ENCODE measurements at places on chromosomes 7 and 10. TPM values are rescaled to one million over a fixed set of nuclear protein-coding genes. Genes with fewer than 3 reads are reported as not detected.

DNA sequence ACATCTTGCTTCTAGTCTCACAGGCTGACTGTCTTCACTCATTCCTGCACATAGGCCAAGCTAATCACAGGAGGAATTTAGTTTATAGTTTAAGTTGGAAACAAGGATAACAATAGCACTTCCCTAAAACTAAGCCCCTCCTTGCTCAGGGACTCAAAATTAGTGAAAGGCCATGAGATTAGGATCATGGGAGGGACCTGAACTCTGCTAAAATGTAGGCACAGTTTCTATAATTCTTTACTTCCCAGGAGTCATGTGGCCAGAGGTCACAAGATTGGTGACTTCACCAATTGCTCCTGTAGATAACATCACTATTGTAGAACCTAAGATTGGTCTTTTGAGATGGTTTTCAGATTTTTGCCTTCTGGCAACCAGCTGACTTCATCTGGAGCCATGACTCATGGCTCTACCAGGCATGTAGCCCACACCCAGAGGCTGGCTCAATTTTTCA lies 14.8 kb upstream of the UPP1 start:
- no peaks in the 10 kb centered on the region for H3K4me1 ChIP-seq
- no peak overlapping the region for H3K27ac ChIP-seq
- H3K36me3 ChIP-seq: no peaks in the 10 kb centered on the region
- no peak for DNase-seq
- no peaks in the 10 kb centered on the region for H3K27me3 ChIP-seq
- H3K4me3 ChIP-seq: no peak overlapping the region

DNA sequence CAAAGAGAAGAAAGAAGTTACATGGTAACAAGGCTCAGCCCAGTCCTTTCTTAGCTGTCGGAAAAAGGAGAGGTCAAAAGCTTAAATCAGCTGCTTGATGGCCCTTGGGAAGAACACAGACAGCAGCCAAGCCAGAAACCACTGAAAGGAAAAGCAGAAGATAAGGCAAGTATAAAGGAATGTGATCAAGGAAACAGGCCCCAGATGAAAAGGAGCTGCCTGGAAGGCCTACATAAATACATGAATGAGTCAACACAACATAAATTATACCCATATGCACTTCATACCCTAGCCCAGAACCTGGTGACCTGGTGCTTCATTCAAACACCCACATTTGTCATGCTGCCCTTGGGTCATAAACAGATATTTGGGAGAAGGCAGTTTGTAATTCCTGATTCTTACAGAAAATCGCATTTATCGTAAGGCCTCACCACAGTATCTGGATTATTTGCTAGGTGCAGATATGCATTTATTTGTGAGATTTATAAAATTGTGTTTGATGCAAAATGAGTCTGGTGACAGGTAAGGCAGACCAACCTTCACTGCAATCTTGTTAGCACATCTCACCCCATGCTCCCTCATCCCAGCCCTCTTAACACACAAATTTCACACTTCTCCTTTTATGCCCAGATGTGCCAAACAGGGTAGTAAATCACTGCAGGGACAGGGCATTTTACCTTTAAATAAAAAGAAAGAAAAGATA lies 94.9 kb upstream of the KCNIP2 start:
- H3K4me3 ChIP-seq: no peak overlapping the region
- peaks cover 8% of the 10 kb centered on the region for H3K4me1 ChIP-seq
- H3K36me3 ChIP-seq: peaks cover 4% of the 10 kb centered on the region
- no peak overlapping the region for H3K27ac ChIP-seq

- no peaks in the 10 kb centered on the region for H3K4me1 ChIP-seq
- H3K27me3 ChIP-seq: no peaks in the 10 kb centered on the region
- H3K27ac ChIP-seq: no peak overlapping the region
- no peak for DNase-seq
- H3K4me3 ChIP-seq: no peak overlapping the region
- no peaks in the 10 kb centered on the region for H3K36me3 ChIP-seq
These were observed 290.0 kb downstream of the RNLS start for GRCh38 chr10:88293073-88293472.

DNA sequence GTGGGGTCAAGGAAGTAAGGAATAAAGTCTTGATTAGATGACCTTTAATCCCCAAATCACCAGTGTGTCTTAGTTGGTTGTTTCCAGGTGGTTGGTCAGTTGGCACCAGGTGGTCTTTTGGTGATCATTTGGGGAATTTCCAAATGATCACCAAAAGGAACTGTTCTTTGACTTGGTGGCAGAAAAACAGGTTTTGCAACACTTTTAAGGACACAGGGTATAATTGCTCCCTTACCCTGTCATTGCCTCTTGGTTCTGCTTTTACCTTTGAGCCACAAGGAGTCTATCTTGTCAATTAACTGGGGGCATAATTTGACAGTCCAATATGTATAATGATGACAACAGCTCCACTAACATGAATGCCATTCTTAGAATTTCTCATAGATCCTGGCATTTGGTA lies 104.2 kb downstream of the ADK start:
- no peaks in the 10 kb centered on the region for H3K36me3 ChIP-seq
- no peaks in the 10 kb centered on the region for H3K27me3 ChIP-seq
- no peak for DNase-seq
- H3K4me1 ChIP-seq: no peaks in the 10 kb centered on the region
- no peak overlapping the region for H3K4me3 ChIP-seq

DNA sequence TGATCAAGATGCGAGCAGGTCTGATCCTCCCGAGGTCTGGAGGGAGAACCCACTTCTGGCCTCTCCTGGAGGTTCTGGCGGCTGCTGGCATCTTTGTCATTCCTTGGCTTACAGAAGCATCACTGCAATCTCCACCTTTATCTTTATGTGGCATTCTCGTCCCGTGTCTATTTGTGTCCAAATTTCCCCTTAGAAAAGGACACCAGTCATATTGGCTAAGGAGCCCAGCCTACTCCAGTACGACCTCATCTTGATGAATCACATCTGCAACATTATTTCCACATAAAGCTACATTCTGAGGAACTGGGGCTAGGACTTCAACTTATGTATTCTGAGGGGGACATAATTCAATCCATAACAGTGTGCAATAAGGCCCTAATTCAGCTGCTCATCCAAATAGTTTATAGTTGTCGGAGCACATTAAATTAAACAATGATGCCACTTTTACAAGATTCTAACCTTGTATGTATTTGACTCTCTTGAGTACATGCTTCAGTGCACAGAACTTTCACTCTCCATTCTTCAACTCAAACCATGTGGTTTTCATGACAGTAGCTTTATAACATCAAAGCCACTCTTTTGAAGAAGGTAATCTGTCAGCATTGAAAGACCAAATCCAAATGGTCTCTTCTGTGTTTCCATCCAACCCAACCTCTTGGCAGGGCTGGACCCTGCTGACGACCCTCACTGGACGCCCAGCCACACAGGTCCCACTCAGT lies 86.2 kb upstream of the DDC start:
- no peaks in the 10 kb centered on the region for H3K27me3 ChIP-seq
- H3K4me3 ChIP-seq: no peak overlapping the region
- H3K36me3 ChIP-seq: no peaks in the 10 kb centered on the region
- no peak for DNase-seq

DNA sequence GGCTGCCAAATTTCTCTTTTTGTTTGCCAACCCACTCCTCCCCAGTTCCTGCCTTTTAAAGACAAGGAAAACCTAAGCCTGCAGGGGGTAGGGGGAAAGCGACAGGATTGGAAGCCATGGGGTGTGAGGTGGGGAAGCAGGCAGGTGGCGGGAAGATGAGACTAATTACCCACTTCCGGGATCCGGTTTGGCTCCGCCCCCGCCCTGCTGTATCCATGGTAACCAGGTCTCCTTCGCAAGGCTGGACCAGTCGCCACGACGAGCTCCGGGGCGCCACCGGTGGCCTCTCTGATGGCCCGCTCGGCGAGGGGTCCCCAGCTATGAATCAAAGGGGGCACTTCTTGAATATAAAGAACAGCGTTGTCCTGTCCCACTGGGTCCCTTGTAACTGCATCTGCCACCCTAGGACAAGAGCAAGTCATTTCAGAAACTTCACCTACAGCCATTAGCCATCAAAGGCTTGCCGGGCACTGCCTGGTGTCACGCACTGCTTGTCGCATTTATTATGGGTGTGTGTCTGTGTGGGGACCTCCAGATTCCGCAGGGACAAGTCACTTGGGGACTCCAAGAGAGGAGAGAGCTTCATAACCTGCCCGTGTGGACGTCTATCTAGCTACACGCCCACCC lies 55.4 kb upstream of the LMTK2 start:
- no peak overlapping the region for H3K4me3 ChIP-seq
- H3K36me3 ChIP-seq: no peaks in the 10 kb centered on the region
- peaks cover 10% of the 10 kb centered on the region for H3K27me3 ChIP-seq
- no peak for DNase-seq

- H3K27ac ChIP-seq: peak overlapping the region; percentile 94
- no peaks in the 10 kb centered on the region for H3K36me3 ChIP-seq
- peak; percentile 84 for DNase-seq
These were observed 46.1 kb upstream of the ZMIZ1 start for GRCh38 chr10:79022565-79023230.

DNA sequence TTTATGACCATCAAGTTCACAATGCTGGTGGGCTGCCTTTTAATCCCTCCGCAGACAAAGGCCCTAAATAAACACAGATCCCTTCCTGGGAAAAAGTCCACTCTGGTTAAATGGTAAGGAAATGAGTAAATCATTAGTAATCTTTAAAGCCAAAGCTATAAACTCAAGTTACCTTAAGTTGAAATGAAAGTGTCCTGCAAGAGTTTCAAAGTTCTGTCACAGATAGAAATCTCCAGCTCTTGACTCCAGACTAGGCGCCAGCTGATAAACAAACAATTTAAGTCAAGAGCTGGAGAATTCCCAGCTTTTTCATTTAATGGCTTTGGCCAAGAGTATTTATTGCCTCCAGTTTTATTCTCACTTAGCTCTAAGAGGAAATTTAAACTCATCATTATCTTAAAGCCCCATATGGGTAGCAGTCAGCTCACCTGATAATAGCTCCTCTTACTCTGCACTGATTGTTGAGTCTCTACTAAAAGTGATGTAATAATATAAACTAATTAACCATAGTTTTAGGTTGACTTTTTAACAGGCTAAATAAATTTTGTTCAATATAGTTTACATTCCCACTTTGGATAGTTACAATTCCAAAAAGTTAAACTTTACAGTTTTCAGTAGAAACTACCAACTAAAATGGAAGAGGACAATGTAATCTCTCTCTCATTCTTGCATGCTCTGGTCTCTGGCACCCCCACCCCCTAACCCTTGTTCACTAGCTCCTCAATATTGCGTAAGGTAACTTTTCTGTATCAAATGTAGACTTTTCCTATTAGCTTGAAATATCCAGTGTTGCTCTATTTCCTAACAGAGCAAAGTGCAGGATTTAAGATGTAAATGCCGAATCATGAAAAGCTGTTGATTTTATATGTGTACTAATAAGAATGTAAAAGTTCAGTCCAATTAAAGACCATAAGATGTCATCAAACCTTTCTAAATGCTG lies 56.1 kb downstream of the HIBADH start:
- H3K27me3 ChIP-seq: no peaks in the 10 kb centered on the region
- H3K36me3 ChIP-seq: no peaks in the 10 kb centered on the region
- H3K27ac ChIP-seq: no peak overlapping the region
- no peaks in the 10 kb centered on the region for H3K4me1 ChIP-seq

DNA sequence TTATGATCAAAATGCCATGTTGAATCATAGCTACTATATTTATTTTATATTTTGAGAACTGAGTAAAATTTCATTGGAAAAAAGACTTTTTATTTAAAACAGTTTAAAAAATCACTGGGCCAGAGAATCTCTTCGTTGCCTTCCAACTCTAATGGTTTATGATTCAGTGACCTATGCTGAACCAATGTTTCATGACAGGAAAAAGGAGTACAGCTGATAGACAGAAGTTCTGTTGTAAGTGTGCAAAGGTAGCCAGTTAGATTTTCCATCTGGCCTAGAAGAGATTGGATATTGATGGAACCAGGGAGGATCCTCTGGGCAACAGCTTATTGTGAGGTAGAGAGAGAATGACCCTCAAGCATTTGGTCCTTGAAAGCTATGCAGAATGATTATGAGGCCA lies 745.8 kb downstream of the SUGCT start:
- no peak overlapping the region for H3K4me3 ChIP-seq
- no peaks in the 10 kb centered on the region for H3K36me3 ChIP-seq
- no peaks in the 10 kb centered on the region for H3K27me3 ChIP-seq
- no peak overlapping the region for H3K27ac ChIP-seq
- DNase-seq: peak; percentile 49
- no peaks in the 10 kb centered on the region for H3K4me1 ChIP-seq

DNA sequence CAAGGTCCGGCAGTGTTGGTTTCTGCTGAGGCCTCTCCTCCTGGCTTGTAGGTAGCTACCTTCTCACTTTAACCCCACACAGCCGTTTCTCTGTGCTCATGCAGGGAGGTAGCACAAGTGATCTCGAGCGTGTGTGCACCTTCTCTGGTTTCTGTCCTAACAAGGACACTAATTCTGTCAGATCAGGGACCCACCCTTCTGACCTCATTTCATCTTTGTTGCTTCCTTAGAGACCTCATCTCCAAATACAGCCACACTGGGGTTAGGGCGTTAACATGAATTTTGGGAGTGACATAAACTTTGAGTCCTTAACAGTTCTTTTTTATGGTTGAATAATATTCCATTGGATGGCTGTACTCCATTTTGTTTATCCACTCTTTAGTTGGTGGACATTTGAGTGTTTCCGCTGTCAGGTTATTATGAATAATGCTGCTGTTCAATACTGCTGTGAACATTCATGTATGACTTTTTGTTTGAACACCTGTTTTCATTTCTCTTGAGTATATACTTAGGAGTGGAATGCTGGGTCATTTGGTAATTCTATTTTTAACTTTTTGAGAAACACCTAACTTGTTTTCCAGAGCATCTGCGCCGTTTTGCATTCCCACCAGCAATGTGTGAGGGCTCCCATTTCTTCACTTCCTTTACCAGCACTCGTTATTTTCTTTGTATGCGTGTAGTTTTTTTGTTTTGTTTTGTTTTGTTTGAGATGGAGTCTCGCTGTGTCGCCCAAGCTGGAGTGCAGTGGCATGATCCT lies 57.5 kb downstream of the LCOR start:
- no peaks in the 10 kb centered on the region for H3K27me3 ChIP-seq
- no peak overlapping the region for H3K4me3 ChIP-seq
- no peak for DNase-seq
- H3K36me3 ChIP-seq: peaks cover 8% of the 10 kb centered on the region

- H3K27ac ChIP-seq: no peak overlapping the region
- peak; percentile 73 for DNase-seq
- H3K4me1 ChIP-seq: peaks cover under 1% of the 10 kb centered on the region
- H3K36me3 ChIP-seq: no peaks in the 10 kb centered on the region
- H3K27me3 ChIP-seq: no peaks in the 10 kb centered on the region
These were observed 7.4 kb upstream of the ZMYND11 start for GRCh38 chr10:127612-128432.

GRCh38 chr7:83060218-83060617 lies 102.5 kb downstream of the PCLO start:
- no peak for DNase-seq
- H3K4me3 ChIP-seq: no peak overlapping the region
- no peaks in the 10 kb centered on the region for H3K27me3 ChIP-seq
- H3K27ac ChIP-seq: no peak overlapping the region

- H3K4me1 ChIP-seq: peaks cover 4% of the 10 kb centered on the region
- H3K27me3 ChIP-seq: peaks cover 51% of the 10 kb centered on the region
- H3K36me3 ChIP-seq: no peaks in the 10 kb centered on the region
- H3K27ac ChIP-seq: no peak overlapping the region
- H3K4me3 ChIP-seq: no peak overlapping the region
These were observed 16.8 kb upstream of the ZNF467 start for GRCh38 chr7:149790146-149790548.

Gene ADAM12
- 16.0 TPM for total RNA-seq

Gene PTF1A
- not detected for total RNA-seq

Gene MMD2
- not detected for total RNA-seq

Gene CNTNAP2
- total RNA-seq: 9.4 TPM

Gene C7orf57
- 0.09 TPM for total RNA-seq

Gene SLC25A28
- 25.7 TPM for total RNA-seq

Gene FOXP2
- 10.0 TPM for total RNA-seq

Gene ADAMTS14
- 12.5 TPM for total RNA-seq

Gene FBXO24
- total RNA-seq: 0.80 TPM
